ENCODE measurements at places on chromosomes 5 and 9.

DNA sequence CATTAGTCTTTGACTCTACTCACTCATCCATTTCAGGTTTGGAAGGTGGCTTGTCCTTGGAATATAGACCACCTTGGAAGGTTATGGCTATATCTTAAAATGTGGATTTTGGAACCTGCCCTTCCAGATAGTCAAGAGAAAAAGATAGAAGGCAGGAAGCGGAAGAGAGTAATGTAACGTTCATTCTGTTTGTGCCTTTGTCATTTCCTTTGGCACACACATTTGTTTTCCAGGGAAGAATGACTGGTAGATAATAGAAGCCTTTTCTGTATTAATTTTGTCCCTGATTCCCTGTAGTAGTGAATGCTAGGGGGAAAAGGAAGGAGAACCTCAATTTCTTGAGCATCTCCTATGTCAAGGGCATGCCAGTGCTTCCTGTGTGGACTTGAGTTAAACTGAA lies 54.7 kb downstream of the PPIC start:
- no peak for DNase-seq

DNA sequence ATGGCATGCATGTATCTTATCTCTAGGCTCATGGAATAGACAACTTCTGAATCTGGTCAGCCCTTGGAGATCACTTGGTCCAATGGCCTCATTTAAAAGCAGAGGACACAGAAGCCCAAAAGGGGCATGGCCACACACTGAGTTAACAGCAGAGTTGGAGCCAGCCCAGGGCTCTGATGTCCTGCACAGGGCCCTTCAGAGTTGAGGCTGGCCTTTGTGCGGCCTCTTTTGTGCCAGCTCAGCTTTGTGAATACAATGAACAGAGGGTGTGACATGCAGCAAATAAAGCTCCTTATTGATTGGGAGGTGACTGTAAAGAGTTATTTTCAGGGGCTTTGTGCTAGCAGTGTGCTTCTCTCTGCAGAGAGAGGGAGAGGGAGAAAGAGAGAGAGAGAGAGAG lies 150.1 kb upstream of the STK32A start:
- DNase-seq = no peak

GRCh38 chr5:2860101-2860500 lies 108.6 kb upstream of the IRX2 start:
- no peak for DNase-seq

- DNase-seq = no peak
These were observed 71.6 kb downstream of the CFAP90 start for GRCh38 chr5:7779019-7780005.

- DNase-seq = peak; percentile 36
These were observed 1.6 kb downstream of the B4GALT1 start for GRCh38 chr9:33165263-33166151.

- DNase-seq = no peak
These were observed 988 bp downstream of the SHISAL2B start for GRCh38 chr5:64691291-64691690.

DNA sequence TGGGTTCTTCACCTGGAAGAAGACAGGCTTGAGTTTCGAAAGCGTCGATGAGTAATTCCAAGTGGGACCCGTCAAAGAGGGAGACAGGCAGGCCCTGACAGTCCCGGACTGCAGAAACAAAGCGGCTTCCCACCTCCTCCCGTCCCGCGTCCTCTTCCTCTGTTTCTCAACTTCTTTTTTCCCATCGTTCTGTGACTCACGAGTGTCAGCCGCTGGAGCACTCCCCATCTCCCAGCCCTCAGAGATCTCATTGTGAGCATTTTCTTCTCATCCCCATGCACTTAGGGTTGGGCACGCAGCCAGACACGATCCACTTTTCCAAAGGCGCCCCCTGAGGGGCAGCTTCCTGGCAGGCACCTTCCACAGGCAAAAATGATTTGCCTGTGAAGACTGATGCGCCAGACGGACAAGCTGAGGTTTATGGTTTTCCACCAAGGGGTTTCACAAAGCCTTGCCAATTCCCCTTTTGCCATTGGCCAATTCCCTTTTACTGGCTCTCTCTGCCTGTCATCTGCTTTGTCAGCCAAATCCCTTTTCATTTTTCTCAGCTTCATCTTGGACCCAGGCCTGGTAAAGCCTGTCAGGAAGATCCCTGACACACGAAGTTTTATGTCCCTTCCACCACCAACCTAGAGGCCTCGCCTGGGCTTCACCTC lies 86.5 kb upstream of the ANKRD55 start:
- no peak for DNase-seq

- no peak for DNase-seq
These were observed 16.8 kb downstream of the ALDOB start for GRCh38 chr9:101418518-101419430.

- DNase-seq = no peak
These were observed 269.5 kb downstream of the SEC61B start for GRCh38 chr9:99491408-99492158.

- no peak for DNase-seq
These were observed 25.9 kb downstream of the GALNT12 start for GRCh38 chr9:98833090-98833956.

DNA sequence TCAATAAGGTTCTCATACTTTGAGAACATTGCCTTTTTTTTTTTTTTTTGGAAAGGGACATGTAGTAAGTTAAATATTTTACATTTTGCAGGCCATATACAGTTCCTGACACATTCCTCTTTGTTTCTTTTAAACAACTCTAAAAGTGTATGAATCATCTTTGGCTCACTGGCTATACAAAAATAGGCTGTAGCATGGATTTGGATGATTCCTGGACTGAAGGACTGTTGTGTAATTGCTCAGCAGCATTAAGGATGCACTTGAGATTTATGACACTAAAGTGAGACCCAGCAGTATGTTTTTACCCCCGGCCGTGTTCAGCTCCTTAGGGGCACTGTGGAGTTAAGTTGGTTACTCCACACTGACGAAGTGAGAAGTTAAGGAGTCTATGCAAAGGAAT lies 41.3 kb downstream of the VPS13A start:
- no peak for DNase-seq

- no peak for DNase-seq
These were observed 82.0 kb upstream of the FSTL4 start for GRCh38 chr5:133694181-133694831.
